Endothelial cell of umbilical vein (primary cell): ENCODE measurements at places on chromosomes 11 and 22.
A peak's percentile ranks its signal among the peaks of the same experiment; 100 is the strongest.

GRCh38 chr11:64776875-64777274, 1.5 kb downstream of the SF1 start:
- H3K4me1 ChIP-seq: peaks cover 38% of the 10 kb centered on the region
- H3K4me3 ChIP-seq: peak overlapping the region; percentile 85
- no peaks in the 10 kb centered on the region for H3K27me3 ChIP-seq
- peak overlapping the region; percentile 2 for H3K27ac ChIP-seq
- H3K36me3 ChIP-seq: peaks cover 21% of the 10 kb centered on the region

- DNase-seq: no peak
- no peaks in the 10 kb centered on the region for H3K4me1 ChIP-seq
- no peaks in the 10 kb centered on the region for H3K36me3 ChIP-seq
- no peak overlapping the region for H3K27ac ChIP-seq
- no peak overlapping the region for H3K4me3 ChIP-seq
- no peaks in the 10 kb centered on the region for H3K27me3 ChIP-seq
Observed at GRCh38 chr11:88208745-88209144, 33.5 kb upstream of the RAB38 start.

DNA sequence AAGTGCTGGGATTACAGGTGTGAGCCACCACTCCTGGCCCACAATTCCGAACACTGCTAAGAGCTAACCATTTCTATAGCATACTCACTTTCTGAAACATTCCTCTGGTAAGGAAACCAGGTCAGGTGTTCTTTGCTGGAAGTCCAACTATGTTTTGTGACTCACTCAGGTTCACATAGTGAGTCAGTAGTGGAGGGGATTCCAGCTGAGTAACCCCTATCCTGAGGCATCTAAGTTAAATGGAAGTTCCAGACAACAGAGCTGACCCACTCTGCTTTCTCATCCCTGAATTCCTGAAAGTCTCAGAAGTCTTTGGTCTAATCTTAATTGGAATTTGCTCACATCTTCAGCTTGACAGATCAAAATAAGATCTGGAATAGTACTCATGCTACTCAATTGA, 3.0 kb upstream of the CHRNA10 start:
- no peaks in the 10 kb centered on the region for H3K27me3 ChIP-seq
- H3K27ac ChIP-seq: no peak overlapping the region
- peak; percentile 47 for DNase-seq
- H3K36me3 ChIP-seq: peaks cover 37% of the 10 kb centered on the region

- no peaks in the 10 kb centered on the region for H3K4me1 ChIP-seq
- H3K27me3 ChIP-seq: no peaks in the 10 kb centered on the region
- peaks cover 4% of the 10 kb centered on the region for H3K36me3 ChIP-seq
- H3K4me3 ChIP-seq: no peak overlapping the region
- DNase-seq: peak; percentile 58
Observed at GRCh38 chr11:74253361-74253760, 58.1 kb downstream of the P4HA3 start.

DNA sequence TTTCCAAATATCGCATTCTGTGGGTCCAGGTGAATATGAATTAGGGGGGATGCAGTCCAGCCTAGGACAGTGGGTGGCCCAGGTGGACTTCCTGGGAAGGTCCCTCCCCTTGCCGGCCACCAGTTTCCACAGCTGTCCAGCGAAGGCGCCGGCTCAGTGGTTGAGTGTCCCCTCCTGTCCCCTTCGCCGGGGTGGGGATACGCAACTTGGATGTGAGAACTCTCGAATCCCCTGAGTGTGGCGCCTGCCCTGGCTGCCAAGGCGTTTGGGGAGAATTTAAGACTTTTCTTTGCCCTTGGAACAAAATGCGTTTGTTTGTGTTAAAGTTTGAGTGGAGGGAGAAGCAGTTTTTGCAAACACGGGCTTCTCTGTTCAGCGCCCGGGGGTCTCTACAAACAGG, 123.7 kb downstream of the KCNQ1OT1 start:
- no peaks in the 10 kb centered on the region for H3K4me1 ChIP-seq
- no peak overlapping the region for H3K4me3 ChIP-seq
- H3K36me3 ChIP-seq: no peaks in the 10 kb centered on the region
- H3K27me3 ChIP-seq: no peaks in the 10 kb centered on the region
- H3K27ac ChIP-seq: no peak overlapping the region

- no peaks in the 10 kb centered on the region for H3K27me3 ChIP-seq
- no peaks in the 10 kb centered on the region for H3K4me1 ChIP-seq
- no peaks in the 10 kb centered on the region for H3K36me3 ChIP-seq
- no peak overlapping the region for H3K27ac ChIP-seq
- H3K4me3 ChIP-seq: no peak overlapping the region
- DNase-seq: no peak
Observed at GRCh38 chr11:115623021-115623451, 118.8 kb upstream of the CADM1 start.

- no peak overlapping the region for H3K4me3 ChIP-seq
- H3K4me1 ChIP-seq: peaks cover 12% of the 10 kb centered on the region
- no peak for DNase-seq
Observed at GRCh38 chr11:45395947-45396346, 109.8 kb upstream of the SYT13 start.

DNA sequence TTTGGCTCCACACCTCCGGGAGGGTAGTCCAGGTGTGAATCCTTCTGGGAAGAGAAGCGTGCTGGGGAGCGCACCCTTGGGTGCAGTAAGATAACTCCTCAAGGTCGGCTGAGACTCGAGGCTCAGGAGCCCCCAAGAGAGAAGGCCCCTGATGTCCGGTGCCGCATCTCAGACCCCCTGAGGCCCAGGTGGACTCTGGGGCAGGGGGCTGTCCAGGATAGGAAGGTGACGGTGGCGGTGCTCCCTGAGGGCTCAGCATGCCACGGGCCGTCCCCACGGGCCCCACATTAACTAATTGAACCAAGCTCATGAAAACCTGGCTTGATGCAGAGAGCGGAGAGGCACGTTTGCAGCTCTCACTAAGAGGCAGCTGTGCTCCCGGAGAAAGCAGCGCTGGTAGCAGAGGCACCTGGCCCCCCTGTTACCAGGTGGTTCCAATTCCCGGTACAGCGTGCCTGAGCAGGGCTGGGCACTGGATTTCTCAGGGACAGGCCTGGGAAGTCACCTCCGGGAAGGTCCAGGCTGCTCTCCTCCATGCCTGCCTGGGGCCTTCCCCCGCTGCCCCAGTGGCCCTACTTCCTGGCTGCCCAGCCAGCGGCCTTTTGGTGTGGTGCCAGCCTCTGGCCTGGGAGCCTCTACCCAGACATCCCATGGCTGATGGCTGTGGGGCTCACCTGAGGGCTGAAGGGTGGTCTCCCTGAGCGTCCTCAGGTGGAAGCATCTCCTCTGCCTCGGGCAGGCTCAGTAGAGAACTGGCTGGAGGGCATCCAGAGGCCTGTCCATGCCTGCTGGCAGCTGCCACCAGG, 1.1 kb downstream of the KCNQ1 start:
- no peaks in the 10 kb centered on the region for H3K4me1 ChIP-seq
- no peaks in the 10 kb centered on the region for H3K36me3 ChIP-seq
- H3K27ac ChIP-seq: no peak overlapping the region
- no peak overlapping the region for H3K4me3 ChIP-seq
- no peak for DNase-seq

GRCh38 chr22:43343262-43343669, at the start of gene SCUBE1:
Gene SCUBE1, minus strand, starts transcription at chr22:43343372. Its CDS starts 111 bp downstream, at chr22:43343261.
- H3K4me3 ChIP-seq: no peak within 1 kb of the TSS
- H3K36me3 ChIP-seq: no peaks in the 10 kb centered on the region
- H3K27me3 ChIP-seq: peaks cover 29% of the 10 kb centered on the region
- DNase-seq: peak; percentile 31

DNA sequence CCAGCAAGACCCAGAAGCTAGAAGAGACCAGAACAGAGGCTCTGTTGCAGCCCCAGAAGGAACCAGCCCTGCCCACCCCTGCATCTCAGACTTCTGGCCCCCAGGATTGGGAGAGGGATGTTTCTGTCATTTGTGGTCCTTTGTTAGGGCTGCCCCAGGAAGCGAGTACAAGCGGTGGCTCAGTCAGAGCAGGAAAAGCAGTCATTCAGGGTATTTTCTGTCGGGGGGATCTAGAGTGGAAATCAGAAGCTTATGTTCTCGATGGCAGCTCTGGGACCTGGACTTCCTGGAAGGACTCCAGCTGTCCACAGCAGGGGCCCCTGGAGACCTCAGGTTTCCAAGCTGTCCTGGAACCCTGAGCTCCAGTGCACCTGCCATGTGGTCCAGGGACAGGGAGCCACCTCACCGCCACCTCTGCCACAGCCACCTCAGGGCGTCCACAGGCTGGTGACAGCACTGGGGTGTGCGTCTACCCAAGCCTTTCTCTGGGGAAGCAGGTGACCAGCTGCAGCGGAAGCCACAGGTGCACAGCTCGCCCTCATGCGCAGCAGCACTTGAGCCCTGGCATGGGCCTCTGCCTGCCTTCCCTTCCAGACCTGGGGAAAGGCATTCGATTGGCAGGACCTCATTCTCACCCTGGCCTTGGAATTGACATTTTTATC, 2.6 kb downstream of the KRTAP5-5 start:
- no peaks in the 10 kb centered on the region for H3K27me3 ChIP-seq
- DNase-seq: no peak
- H3K27ac ChIP-seq: no peak overlapping the region
- no peak overlapping the region for H3K4me3 ChIP-seq
- H3K36me3 ChIP-seq: no peaks in the 10 kb centered on the region
- no peaks in the 10 kb centered on the region for H3K4me1 ChIP-seq

GRCh38 chr22:47290706-47291430, 528.4 kb downstream of the TBC1D22A start:
- H3K36me3 ChIP-seq: no peaks in the 10 kb centered on the region
- no peak overlapping the region for H3K27ac ChIP-seq
- H3K27me3 ChIP-seq: no peaks in the 10 kb centered on the region

DNA sequence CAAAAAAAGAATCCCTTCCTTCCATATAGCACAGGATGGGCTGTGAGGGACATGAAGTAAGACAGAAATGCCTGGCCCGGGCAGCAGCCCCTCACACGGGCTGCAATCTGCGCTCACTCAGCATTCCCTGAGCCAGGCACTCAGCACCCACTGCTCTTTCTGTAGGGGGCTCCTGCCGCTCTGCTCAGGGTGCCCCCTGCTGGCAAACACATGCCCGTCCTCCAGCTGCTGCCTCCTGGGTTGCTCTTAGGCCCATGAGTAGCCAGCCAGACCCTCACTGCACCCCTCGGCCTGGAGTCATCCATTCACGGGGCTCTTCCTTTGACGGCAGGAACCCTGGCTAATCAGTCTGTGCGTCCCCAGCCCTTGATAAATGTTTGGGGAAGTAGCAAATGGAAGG, 6.9 kb downstream of the MCAT start:
- H3K27ac ChIP-seq: no peak overlapping the region
- no peak overlapping the region for H3K4me3 ChIP-seq
- H3K27me3 ChIP-seq: no peaks in the 10 kb centered on the region
- H3K36me3 ChIP-seq: peaks cover 30% of the 10 kb centered on the region

DNA sequence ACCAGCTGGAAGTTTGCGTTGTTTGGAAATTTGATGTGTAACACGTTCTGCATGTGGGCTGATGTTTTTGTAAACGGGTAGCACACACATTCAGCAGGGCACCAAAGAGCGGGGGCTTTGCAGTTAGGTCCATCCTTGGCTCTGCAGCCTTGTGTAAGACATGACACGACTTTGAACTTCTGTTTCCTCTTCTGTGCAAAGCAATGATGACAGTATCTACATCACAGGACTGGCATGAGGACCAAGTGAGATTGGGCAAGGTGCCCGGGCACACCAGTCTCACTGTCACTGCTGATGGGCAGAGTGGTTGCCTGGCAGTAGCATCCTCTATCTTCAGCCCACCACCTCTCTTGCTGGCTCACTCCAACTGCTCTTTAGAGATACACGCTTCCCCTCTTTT, 3.3 kb downstream of the TCN2 start:
- no peak for DNase-seq
- H3K36me3 ChIP-seq: no peaks in the 10 kb centered on the region
- H3K4me1 ChIP-seq: peaks cover 37% of the 10 kb centered on the region
- no peak overlapping the region for H3K27ac ChIP-seq
- H3K27me3 ChIP-seq: no peaks in the 10 kb centered on the region
- H3K4me3 ChIP-seq: no peak overlapping the region

DNA sequence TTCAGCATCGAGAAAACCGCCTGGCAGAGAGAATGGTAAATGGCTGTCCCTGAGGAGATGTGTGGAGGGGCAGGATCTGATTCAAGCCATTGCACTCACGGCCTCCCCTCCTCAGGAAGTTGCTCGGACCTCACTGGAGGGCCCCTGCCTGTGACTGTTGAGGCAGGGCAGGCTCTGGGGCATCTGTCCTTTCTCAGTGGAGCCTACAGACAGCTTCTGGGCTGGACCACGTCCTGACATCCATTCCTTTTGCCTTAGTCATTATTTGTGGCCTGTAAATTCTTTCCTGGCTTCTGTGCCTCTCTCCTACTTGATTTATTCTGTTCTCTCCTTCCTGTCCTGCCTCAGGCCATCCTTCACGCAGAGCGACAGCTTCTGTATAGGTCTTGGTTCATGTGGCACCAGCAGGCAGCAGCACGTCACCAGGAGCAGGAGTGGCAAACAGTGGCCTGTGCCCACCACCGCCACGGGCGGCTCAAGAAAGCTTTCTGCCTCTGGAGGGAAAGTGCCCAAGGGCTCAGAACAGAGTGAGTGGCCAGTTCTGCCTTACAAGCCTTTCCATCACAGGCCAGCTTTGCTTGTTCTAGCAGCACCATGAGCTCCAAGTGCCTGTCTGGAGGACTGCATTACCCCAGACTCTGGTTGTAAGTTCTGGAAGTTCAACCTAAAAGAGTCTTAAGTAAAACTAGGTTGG, 59.6 kb downstream of the PISD start:
- H3K27ac ChIP-seq: peak overlapping the region; percentile 33
- DNase-seq: peak; percentile 58
- H3K27me3 ChIP-seq: no peaks in the 10 kb centered on the region
- no peaks in the 10 kb centered on the region for H3K36me3 ChIP-seq
- H3K4me3 ChIP-seq: no peak overlapping the region
